Tibial nerve (tissue), 4 donors: ENCODE measurements at places on chromosomes 7 and 10.

DNA sequence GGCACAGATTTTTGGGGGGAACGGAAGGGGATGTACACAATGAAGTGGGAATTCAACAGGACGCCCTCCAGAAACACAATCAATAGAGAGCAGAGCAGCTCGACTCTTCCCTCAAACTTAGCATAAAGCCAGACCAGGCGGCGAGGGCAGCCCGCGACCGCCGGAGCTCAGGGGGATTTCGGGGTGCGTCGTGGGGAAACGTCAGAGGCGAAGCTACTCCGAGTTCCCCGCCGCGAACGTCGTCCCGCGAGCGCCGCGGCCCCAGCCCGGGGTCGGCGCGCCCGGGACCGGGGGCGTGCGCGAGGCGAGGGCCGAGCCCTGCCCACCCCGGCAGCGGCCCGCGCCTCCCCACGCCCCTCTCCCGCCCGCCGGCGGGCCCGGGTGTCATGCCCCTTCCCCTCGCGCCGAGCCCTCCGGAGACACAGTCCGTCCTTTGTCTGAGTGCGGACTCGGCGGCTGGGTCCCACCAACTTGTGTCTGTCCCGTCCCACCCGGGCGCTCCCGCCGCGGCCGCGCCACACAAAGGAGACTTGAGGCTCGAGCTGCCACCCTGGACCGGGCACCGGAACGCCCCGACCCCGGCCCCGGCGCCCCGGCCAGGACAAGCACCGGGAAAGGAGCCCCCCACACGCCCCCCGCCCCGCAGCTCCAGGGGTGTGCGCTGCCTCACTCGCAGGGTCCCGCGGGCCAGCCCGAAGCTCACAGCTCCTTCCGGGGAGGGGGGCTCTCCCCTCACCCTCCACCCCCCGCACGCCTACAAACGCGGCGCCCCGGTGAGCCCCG is 634 bp downstream of the EZH2 start:
- DNase-seq: peak; percentile 9

- no peak for DNase-seq
Measured at GRCh38 chr10:44477046-44477425, 92.1 kb upstream of the CXCL12 start.

- DNase-seq: no peak
Measured at GRCh38 chr10:126902157-126902556, 3.1 kb upstream of the DOCK1 start.

- DNase-seq: no peak
Measured at GRCh38 chr10:102001435-102002068, 54.4 kb downstream of the ARMH3 start.

- no peak for DNase-seq
Measured at GRCh38 chr10:62978482-62978881, 154.6 kb upstream of the NRBF2 start.

GRCh38 chr10:18159557-18159956 is 19.3 kb downstream of the CACNB2 start:
- DNase-seq: no peak

DNA sequence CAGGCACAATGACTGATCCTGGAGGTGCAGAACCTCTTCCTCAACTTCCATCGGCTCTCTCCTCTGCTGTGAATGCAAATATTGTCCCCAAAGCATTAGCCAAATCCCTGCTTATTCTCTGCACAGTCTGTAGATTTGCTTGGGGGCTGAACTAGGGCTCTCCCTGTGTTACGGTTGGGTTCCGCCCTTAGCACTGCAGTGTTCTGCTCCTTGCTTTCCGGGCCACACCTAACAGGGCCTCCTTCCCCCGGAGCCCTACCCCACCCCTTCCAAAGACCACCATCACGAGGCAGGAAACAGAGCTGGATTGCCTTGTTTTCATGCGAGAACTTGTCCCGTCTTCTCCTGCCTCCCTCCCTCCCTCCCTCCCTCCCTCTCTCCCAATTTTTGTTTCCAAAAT is 36.6 kb downstream of the SLC25A28 start:
- DNase-seq: no peak

GRCh38 chr10:974038-974784 is 14.0 kb upstream of the GTPBP4 start:
- DNase-seq: no peak

DNA sequence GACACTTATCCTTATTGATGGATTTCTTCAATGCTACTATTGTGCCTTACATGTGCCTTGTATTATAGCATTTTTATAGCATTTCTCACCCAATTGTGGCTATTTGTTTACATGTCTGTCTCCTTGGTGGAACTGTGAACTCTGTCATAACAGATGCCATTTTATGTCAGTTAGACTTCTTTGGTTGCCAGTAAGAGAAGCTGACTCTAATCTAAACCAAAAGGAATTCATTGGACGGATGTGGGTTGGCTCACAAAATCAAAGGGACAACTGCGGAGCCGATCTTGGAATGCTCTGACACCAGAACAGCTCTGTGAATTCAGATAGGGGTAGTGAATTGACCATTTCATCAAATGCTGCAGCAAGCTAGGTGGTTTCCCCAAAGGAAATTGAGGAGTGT is 15.0 kb downstream of the GARIN1A start:
- DNase-seq: no peak

DNA sequence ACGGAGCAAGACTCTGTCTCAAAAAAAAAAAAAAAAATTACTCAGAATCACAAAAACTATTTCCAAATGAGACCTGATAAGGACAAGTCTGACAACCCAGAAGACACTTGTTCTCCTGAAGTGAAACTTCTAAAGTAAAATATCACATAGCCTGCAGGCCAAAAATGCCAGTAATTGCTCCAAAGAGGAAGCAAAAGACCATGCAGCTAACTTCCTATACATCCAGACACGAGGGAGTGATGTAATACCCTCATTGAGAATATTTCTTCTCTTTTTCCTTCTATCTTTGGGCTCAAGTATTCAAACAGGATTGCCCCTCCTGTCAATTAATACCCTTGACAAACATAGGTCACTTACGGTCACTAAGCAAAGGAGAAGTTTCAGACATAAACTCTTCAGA is 31.2 kb downstream of the ARMH3 start:
- DNase-seq: no peak

DNA sequence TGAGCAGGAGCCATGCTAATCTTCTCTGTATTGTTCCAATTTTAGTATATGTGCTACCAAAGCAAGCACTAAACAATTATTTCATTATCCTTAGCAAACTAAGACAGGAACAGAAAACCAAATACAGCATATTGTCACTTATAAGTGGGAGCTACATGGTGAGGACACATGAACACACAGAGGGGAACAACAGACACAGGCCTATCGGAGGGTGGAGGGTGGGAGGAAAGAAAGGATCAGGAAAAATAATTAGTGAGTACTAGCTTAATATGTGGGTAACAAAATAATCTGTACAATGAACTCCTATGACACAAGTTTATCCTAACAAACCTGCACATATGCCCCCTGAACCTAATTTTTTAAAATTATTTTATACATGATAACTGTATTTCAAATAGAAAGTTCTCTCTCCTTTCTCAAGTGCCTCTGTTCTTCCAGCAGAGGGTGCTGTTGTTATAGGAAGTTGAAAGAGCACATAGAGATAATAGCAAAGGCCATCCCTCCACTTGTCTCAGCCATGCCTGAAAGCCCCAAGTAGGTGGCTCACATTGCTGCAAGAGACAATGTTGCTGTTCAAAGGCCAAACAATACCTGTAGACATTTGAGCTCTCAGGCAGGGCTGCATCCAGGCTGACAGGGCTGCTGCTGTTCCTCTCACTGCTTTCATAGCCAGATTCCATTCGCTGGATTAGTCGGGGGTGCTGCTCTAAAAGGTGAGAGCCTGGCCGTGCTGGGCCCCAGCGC is 33.4 kb upstream of the PPP3CB start:
- no peak for DNase-seq

DNA sequence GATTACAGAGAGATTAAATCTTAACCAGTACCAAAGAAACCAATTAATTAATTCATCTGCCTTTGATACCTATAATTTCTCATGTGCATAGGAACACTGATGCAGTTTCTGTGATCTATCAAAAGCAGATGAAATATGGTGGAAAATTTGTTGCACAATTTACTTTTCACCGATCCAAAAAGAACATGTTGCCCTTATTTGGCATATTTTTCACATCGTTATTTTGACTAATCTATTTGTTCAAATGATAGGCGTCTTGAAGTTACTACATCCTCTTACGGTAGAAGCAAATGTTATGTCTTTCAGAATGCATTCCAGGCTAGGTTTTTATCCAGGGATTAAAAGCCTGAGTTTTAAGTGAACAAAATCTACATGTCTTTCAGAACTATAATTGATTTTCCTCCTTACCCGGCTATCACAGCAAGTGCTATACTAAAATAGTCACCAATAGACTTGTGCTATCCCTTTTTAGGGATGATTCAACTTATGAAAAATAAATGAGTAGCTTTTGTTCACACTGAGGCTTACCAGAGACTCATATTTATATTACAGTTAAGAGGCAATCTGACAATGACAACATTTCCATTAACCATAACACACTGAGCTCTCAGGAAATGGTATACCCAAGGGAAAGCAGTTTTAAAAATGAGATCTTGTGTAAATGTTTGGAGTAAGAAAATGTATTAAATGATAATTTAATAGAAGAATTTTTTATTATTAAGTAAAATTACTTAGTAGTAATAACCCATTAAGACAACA is 16.8 kb upstream of the TES start:
- DNase-seq: no peak

- no peak for DNase-seq
Measured at GRCh38 chr7:158829021-158829341, 328 bp downstream of the ESYT2 start.

- DNase-seq: no peak
Measured at GRCh38 chr7:158384746-158385145, 202.9 kb downstream of the PTPRN2 start.

GRCh38 chr10:5450605-5451384 is 38.4 kb downstream of the NET1 start:
- no peak for DNase-seq

DNA sequence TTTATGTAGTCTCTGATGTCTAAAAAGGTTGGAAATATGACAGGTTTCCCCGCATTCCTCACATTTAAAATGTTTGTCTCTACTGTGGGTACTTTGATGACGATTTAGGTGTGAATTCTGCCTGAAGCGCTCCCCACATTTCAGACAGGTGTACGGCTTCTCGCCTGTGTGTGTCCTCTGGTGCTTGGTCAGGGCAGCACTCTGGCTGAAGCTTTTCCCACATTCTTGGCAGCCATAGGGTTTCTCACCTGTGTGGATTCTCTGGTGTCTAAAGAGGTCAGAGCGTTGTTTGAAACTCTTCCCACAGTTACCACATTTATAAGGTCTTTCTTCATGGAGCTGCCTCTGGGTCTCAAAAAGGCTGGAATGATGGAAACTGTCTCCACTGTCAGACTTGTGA is 6.3 kb downstream of the ZNF394 start:
- DNase-seq: no peak

DNA sequence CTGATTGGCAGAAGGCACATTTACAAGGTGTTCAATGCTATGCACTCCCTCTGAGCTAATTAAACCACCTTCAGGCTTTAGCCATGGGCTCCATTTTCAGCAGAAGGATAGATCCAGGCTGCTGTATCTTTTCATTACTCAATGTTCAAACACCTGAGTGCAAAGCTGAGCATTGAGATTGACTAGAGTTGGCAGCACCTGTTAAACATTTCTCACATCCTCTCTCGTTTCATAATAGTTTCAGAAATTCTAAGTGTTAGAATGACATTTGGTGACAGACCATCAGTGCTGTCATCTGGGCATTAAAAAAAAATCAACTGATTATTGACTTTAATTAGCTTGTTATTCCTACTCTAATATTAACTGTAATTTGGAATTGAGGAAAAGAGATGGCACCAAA is 187.1 kb upstream of the SEMA3E start:
- DNase-seq: no peak

- DNase-seq: no peak
Measured at GRCh38 chr10:3814838-3815220, 29.8 kb upstream of the KLF6 start.

GRCh38 chr7:101882005-101882421 is 64.6 kb downstream of the CUX1 start:
- DNase-seq: no peak

- DNase-seq: no peak
Measured at GRCh38 chr10:88994019-88994418, 3.4 kb downstream of the FAS start.

DNA sequence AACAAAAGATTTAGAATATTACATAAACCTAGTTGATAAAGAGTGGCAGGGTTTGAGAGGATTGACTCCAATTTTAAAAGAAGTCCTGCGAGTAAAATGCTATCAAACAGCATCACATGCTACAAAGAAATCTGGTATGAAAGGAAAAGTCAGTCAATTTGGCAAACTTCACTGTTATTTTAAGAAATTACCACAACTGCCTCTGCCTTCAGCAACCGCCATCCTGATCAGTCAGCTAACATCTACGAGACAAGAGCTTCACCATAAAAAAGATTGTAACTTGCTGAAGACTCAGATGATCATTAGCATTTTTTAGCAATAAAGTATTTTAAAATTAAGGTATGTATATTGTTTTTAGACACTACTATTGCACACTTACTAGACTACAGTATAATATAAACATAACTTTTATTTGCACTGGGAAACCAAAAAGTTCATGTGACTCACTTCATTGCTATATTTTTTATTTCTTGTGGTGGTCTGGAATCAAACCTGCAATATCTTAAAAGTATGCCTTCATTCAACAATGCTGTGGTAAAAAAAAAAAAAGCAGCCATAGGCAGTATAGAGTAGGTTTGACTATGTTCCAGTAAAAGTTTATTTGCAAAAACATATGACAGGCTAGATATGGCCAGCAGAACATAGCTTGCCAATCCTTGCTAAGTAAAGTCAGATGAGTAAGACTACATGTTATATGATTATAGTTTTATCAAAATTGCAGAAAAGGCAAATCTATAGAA is 74.4 kb downstream of the GLCCI1 start:
- no peak for DNase-seq

DNA sequence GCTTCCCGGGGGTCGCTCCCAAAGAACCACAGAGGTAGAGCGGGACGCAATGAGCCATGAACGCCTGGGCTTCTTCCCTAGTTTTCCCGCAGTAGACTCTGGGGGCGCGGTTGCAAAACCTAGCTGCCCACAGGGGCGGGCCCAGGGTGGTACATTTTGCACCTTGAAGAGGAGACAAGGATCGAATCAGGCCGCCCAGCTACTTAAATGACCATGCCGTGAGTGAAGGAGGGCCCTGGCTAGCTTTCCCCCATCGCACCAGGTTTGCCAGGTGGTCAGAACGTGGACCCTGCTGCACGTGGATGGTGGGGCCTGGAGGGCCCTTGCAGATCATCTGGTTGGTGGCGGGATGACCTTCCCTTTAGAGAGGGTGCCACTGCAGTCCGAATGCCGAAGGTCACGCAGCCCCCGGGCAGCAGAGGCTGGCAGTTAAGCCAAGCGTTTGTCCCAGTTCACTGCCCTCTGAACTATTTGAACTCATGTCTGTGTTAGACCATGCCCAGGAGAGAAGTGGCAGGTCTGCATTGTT is 604 bp upstream of the SHTN1 start:
- DNase-seq: no peak
